ENCODE measurements at places on chromosomes 13 and 19.

- no peak for DNase-seq
These were observed 3.3 kb upstream of the AP3D1 start for GRCh38 chr19:2154587-2155075.

DNA sequence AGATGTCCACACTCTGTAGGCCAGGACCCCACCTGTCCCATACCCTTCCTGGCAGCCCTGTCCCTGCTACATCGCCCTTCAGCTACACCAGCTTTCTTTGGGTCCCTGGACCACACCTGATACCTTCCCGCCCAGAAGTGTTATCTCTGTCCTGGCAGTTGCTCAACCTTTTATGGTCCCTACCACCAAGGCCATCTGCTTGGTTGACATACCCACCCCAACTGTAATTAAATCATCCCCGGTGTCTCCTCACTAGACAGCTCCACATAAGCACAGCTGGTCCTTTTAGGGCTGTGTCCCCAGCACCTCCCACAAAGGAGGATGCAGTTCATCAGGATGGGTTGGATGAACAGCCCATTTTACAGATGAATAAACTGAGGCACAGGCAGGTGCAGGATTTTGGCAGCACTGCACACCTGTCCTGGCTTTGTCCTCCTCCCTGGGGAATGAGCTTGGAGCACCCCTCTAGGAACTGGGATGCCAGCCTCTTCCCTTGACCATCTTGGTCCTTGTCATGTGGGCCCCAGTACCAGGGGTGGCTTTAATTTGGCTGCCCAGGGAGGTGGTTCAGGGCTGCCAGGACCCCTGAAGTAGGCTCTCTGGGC, 12.9 kb downstream of the NACC1 start:
- no peak for DNase-seq

GRCh38 chr19:35478794-35479677, 11.2 kb downstream of the KRTDAP start:
- no peak for DNase-seq

GRCh38 chr19:10431943-10432735, 11.8 kb downstream of the PDE4A start:
- DNase-seq: no peak

DNA sequence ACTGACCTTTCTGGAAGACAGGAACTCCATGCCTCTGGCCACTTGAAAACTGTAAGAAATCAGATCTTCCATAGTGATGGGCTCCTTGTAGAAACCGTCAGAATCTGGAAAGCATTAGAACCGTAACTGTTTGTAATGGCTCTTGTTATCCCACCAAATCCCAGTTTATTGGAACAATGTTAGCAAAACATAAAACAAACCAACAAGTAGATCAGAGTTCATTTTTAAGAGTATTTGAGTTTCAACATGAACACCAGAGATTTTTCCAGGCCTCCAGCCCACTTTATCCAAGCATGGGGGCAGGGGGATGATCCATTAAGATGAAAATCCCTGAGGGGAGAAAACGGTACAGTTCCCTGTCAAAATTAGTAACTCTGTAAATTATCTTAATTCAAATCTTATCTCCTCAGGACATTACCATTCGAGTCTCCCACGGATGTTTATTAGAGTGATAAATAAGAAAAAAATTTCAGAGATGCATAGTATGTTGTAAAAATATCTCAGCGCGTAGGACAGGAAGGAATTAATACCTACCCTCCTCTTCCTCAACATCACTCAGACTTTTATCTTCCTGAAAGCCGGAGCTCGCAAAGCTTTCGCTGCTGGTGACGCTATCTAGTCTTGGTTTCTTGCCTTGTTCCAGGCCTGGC, 172.5 kb downstream of the FLT1 start:
- DNase-seq: no peak

- no peak for DNase-seq
These were observed 14.3 kb upstream of the TM9SF2 start for GRCh38 chr13:99486996-99487395.

- DNase-seq: no peak
These were observed 16.4 kb upstream of the ZNF331 start for GRCh38 chr19:53521373-53522202.

DNA sequence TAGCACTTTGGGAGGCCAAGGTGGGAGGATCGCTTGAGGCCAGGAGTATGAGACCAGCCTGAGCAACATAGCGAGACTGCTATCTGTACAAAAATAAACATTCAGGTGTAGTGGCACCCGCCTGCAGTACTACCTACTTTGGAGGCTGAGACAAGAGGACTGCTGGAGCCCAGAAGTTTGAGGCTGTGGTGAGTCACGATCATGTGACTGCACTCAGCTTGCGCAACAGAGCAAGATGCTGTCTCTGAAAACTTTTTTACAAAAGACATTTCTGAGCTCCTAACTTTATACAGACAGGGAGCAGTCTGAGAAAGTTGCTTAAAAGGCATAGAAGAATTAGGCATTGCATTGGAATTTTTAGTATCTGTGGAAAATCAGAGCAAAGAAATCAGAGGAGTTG, 10.4 kb upstream of the TBC1D4 start:
- DNase-seq: no peak

DNA sequence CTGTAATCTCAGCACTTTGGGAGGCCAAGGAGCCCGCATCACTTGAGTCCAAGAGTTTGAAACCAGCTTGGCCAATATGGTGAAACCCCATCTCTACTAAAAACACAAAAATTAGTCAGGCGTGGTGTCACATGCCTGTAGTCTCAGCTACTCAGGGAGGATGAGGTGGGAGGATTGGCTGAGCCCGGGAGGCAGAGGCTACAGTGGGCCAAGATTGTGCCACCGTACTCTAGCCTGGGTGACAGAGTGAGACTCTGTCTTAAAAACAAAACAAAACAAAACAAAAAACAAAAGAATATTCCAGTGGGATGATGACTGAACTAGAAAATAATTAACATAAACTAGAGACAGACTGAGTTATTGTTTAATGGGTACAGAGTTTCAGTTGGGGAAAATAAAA, 81.7 kb upstream of the ABCC4 start:
- DNase-seq: no peak

DNA sequence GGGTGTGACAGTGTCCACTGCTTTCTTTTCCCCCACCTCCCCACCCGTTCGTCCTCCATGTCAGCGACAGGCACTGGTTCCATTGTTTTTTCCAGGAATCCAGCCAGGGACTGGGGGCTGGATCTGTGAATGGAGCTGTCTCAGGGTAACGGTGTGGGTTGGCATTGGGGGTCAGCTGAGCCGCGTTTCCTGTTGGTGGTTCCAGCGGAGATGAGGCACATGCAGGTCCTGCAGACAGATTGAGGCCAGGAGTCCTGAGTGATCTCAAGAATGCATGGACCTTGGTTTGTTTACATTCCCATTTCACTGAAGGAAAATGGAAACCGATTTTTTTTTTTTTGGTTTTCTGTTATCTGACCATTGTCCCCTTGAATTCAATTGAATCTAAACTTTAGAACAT, 303.9 kb downstream of the FGF9 start:
- DNase-seq: no peak

GRCh38 chr13:112781287-112781686, 91.4 kb downstream of the ATP11A start:
- no peak for DNase-seq

- no peak for DNase-seq
These were observed 27.6 kb upstream of the N4BP2L1 start for GRCh38 chr13:32455594-32455903.

DNA sequence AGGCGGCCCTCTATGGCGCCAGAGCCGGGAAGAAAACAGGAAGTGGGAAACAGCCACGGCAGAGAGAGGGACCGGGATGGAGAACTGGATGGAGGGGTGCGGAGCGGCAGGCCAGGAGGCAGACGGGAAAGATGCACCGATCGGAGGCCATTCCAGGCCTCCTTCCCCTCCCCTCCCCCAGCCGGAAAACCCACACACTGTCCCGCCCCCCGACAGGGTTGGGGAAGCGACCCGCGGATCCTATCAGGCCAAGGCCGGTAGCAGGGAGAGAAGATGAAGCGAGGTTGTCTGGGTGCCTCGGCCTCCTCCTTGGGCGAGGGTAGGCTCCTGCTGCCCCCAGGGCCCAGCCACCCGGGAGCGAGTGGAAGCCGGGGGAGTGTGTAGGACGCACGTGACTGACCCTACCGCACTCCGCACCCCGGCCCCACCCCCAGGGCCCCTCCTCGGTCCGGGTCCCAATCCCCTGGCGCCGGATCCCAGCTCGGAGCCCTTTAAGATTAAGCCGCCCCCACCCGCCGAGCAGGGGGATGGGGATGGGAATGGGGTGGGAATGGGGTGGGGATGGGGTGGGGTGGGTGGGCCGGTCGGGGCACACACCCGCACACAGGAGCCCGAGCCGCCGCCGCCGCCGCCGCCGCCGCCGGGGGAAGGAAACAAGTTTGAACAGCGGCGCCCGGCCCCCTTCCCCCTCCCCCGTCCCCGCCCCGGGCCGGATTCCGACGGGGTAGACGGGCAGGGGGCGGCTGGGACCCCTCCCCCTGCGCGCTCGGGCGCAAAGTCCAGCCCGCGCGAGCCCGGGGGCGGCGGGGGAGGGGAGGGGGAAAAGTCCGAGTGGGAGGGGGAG, 1.5 kb downstream of the ERF start:
- peak; percentile 89 for DNase-seq

DNA sequence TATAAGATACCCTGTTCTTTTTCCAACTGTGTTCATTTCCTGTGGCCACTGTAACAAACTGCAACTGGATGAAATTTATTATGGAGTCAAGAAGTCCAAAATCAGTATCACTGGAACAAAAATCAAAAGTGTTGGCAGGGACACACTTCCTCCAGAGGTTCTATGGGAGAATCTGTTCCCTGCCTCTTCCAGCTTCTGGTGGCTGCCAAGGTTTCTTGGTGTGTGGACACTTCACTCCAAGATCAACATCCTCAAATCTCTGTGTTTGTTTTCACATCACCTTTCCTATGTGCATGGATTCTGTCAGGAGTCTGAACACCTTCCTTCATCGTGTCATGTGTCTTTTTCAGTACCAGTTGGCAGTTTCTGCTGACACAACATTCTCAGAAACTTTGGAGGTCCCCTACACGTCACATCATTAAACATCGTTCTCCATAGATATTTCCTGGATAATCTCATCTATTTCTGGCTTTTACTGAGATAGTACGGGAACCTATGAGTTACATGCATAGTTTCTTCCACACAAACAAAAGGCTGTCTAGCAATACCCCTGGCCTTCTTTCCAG, 15.2 kb upstream of the EFNB2 start:
- no peak for DNase-seq

DNA sequence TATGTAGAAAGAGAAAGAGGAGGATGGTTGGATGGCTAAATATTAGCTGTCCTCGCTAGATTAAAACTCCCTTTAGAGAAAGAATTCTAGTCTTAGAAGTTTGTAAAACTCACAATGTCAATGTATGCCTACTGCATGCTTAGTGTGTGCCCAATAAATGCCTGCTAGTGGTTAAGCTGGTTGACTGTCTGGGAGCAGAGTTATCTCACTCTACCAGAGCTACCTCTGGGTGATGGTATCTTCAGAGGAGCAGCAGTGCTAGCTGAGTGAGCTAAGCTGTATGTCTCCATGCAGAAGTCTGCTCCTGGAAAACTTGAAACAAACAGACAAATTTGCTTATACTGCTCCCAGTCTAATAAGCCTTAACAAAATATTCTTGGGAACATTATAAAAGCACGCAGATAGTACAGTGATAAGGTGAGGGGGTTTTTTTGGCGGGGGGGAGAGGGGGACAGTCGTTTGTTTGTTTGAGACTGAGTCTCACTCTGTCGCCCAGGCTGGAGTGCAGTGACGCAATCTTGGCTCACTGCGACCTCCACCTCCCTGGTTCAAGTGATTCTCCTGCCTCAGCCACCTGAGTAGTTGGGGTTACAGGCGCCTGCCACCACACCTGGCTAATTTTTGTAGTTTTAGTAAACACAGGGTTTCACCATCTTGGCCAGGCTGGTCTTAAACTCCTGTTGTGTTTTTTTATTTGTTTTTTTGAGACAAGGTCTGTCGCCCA, 202.8 kb upstream of the TSC22D1 start:
- DNase-seq: no peak

DNA sequence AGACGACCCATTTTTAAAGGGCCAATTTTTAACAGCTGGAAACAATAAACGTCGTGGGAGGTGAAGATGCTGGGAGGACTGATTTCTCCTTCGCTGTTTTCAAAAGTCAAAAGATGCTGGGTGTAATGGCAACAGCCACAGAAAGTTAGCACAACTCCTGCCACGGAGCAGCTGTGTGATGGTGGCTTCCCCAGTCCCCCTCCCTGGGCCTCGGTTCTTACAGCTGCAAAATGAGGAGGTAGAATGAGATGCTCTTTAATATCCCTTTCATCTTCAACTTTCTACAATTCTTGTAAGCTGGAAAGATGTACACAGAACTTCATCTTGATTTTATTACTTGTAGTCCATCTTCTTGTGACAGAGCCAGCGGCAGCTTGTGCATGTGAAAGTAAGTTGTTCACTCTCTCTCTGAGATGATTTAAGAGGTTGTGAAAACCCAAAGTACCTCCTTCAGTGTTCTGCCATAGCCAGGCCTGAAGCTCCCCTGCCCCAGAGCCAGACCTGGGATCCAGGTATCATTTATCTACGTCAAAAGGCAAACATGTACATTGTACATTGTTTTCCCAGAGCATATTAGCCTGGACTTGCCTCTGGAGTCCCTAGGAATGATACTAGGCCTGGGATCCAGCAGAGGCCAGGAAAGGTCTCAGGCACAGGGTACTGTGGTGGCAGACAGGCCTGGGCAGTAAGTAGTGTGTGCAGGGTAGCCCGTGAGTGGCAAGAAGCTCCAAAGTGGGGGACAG, 3.4 kb upstream of the UBE2L5 start:
- DNase-seq: no peak

- DNase-seq: no peak
These were observed 29.2 kb downstream of the TMTC4 start for GRCh38 chr13:100645382-100645781.

GRCh38 chr19:3983936-3984583, 1.2 kb downstream of the EEF2 start:
- DNase-seq: peak; percentile 52

- DNase-seq: peak; percentile 56
These were observed 9.2 kb downstream of the NOSIP start for GRCh38 chr19:49570997-49571676.

DNA sequence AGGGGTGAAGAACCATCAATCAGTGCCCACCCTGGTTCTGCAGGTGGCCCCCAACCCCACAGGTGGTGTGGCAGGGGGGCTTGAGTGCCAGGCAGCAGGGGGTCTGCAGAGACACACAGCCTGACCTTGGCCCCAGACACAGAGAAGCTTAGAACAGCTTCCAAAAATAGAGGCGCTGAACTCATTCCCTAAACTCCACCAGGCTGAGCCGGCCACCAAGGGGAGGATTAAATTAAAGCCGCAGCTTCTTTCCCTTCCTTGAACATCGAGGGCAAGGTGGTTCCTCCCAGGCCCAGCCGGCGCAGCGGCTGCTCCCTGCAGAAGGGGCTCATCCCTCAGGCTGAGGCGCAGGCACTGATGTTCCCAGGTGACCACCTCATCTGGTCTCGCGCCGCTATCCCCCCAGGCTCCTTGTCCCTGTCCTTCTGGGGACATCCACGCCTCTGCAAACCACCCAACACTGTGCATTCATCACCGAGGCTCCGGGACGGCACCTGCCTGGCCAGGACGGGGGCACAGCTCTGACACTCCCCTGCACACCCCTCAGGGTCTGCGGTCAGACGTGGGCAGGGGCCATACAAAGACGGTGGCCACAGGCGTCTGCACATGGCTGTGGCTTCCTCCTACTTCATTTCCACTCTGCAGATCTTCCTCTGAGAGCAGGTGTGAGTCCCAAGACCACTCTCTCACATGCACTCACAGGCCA, 30.9 kb downstream of the LAMP1 start:
- DNase-seq: no peak

Data from HAP-1 (cell line).